ENCODE measurements at places on chromosomes 6 and 20. TPM values are rescaled to one million over a fixed set of nuclear protein-coding genes. Genes with fewer than 3 reads are reported as not detected.

PEDS1 gene
- 37.0 TPM for total RNA-seq

PSMB9 gene
- 43.2 TPM for total RNA-seq

DSP gene
- 2.2 TPM for total RNA-seq

SLC13A3 gene
- total RNA-seq: 8.2 TPM

WFDC10B gene
- total RNA-seq: not detected

BEND3 gene
- 1.4 TPM for total RNA-seq

DNAH8 gene
- total RNA-seq: not detected

MLIP gene
- not detected for total RNA-seq

PLEKHG1 gene
- 2.7 TPM for total RNA-seq

C20orf141 gene
- total RNA-seq: not detected

PSMF1 gene
- total RNA-seq: 118 TPM

Data from epithelial cell of alveolus of lung (primary cell).